H1 (cell line): ENCODE measurements at places on chromosomes 1 and 21.
A peak's percentile ranks its signal among the peaks of the same experiment; 100 is the strongest.

DNA sequence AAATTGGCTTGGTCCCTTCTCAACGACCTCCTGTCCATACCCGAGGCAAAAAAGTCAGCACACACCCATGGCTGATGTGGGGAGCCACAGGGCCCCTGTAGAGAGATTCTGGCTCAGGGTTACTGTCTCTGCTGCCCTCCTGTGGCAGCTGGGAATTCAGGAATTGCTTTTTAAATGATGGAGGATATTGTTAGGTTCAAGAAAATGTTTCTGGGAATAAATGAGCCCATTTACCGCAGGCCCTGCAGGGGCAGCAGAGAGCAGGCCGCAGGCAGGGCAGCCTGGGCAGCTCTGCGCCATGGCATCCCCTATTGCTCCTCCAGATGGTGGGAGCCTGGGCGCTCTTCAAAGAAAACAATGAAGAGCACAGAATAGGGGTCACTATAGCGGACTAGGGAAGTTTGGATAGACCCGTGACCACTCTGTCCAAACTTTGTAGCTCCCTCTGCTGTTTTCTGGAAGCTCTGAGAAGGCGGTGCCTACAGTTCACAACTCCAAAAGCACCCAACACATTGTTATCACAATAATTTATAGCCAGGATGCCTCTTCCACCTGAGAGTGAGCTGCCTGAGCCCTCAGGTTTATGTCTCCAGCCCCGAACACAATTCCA lies 201.1 kb downstream of the BACH1 start:
- DNase-seq = peak; percentile 78

DNA sequence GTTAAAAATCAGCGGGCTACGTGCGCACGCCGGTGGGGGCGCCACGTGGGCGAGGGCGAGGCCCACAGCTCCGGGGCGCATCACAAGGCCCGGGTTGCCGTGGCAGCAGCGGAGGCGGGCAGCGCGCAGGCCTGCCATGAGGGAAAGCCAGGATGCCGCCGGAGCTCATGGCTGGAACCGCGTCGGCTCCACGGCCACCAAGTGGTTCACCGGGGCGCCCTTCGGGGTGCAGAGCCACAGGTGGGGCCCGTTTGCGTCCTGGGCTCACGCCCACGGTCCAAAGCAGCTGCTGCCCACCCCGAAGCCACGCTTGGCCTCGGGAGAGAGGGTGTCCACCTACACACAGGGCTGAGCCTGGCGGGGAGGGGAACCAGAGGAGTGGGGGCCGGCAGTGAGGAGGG lies 4.9 kb upstream of the TTC22 start:
- no peak for DNase-seq

GRCh38 chr1:207414606-207415108 lies 39.5 kb upstream of the CR2 start:
- DNase-seq = no peak

GRCh38 chr21:38833117-38833516 lies 27.4 kb downstream of the ETS2 start:
- DNase-seq = no peak

DNA sequence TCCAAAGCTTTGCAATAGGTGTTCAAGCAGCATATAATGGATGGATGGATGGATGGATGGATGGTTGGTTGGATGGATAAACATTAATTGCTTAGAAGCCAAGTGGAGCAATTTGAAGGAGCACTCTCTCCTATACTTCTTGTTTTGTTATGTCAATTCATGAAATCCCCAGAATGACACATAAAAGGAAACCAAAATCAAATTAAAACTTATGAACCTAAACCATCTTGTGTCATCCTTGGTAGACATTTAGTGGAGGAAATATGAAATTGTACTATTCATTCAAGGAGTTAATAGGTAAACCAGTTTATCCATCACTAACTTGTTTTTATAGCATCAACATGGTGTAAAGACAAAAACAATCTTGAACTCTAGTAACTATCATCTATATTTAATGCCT lies 122.5 kb downstream of the NR5A2 start:
- DNase-seq = no peak

DNA sequence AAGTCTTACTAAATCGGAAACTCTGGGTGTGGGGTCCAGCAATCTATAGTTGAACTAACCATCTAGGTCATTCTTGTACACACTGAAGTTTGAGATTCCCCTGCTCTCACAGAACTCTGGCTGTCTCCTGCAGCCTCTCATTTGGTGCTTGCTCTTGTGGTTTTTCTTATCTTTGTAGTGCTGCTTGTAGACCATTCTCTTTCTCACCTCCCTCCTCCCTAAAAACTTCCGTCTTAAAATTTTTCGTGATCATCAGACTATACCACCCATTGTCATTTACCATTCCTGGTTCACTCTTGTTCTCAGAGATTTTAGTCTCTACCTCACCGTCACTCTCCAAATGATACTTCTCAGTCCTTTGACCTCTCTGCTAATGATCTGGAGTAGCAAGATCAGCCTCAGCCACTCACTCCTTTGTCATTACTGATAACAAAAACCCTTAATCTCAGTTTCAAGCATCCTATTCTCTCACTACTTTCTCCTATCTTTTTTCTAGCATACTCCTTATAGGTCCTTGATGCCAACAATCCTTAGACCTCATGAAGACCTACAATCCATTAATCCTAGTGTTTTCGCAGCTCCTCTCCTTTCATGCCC lies 13.0 kb upstream of the EPHX4 start:
- DNase-seq = no peak

DNA sequence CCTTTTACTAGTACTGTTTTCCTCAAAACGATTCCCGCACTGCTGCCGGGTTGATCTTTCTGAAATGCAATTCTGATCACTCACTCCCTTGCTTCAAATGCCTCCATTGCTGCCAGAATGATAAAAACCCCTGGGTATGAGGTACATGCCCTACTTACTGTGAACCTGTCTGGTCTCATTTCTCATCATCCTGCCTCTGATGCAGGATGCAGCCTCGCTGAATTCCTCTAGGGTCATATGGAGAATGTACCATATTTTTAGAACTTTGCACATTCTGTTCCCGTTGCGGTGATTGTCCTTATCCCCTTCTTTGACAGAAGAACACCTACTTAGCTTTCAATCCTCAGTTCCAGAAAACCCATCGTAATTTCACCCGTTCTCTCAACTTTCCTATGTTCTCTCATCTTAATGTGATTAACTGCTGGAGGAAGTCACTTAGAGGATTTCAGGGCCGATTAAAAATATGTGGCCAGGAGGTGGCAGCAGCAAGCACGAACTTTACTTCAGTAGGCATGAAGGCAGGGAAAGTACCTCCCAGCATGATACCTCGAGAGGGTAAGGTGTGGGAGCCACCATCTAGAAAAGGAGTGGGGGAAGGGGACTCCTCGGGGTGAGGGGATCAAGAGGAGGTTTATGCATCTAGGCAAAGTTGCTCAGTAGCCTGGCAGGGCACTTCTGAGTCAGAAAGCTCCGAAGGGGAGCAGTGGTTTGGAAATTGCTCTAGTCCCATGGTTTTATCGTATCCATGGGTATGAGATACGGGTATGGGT lies 361.5 kb upstream of the ZP4 start:
- peak; percentile 86 for DNase-seq

DNA sequence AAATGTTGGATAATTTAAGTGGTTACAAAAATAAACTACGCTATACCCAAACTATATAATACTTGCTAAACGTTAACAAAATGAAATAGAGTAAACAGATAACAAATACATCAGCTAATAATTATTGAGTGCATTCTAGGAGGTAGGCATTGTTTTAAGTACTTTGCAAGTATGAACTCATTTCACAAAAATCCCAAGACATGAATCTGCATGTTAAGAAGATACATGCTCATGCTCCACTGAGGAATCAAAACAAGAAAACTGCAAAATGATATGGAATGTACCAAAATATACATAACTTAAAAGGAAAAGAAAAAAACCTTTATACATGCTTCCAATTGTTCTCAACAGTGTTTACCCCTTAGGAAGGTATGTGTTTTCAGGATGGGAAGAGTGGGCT lies 2.5 kb downstream of the FRRS1 start:
- no peak for DNase-seq

DNA sequence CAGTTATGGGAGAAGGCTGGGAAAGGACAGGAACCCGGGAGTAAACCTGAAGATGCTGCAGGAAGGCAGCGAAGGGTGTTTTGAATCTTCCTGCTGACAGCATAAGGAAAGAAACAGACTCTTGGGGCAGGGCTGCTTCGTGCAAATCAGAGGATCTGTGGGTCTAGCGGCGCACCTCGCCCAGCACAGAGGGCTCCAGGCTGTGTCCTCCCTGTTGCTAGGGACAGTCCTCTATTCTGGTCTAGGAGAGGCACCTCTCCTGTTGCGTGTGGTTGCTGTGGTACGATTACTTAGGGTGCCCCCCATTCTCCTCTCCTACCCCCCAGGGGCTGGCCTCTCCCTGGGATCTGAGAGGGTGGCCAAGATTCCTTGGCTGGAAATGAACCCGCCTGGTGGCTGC lies 11.4 kb downstream of the C2CD2 start:
- no peak for DNase-seq

- DNase-seq = no peak
Measured at GRCh38 chr1:91569411-91570119, 68.9 kb downstream of the CDC7 start.

- no peak for DNase-seq
Measured at GRCh38 chr1:52906135-52906603, 15.4 kb downstream of the ECHDC2 start.

- no peak for DNase-seq
Measured at GRCh38 chr21:45749974-45750373, 106.4 kb downstream of the PCBP3 start.

DNA sequence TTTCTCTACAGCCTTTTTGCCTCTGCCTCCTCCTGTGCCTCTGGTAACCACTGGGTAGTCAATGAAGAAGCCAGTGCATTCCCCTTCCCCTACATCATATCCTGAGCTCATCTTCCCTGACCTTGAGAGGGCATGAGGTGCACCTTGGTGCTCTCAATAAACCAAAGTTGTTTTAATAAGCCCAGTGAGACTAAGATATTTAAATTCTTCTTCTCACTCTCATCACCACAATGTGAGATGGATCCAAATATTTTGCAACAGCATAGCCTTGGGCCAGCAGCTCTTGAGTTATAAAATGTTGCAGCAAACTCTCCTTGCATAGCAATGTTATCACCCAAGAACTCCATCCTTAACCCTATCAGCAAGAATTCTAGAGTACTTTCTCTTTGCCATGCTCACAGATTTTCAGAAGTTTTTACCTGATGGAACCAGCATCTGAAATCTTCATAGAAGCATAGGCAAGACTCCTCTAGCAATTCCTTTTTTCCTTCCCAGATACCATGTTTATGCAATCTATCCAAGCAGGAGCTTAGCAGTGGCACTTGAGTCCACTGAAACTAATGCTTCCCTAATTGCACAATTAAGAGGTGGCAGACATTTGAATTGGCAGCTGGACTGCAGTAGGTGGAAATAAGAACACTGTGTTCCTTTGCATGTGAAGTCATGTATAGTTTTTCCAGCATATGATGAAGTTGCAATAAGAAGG lies 36.8 kb downstream of the CDC7 start:
- DNase-seq = no peak

GRCh38 chr1:206823727-206824126 lies 41.7 kb upstream of the IL20 start:
- no peak for DNase-seq

- no peak for DNase-seq
Measured at GRCh38 chr1:206960676-206961386, 9.4 kb downstream of the FCAMR start.

DNA sequence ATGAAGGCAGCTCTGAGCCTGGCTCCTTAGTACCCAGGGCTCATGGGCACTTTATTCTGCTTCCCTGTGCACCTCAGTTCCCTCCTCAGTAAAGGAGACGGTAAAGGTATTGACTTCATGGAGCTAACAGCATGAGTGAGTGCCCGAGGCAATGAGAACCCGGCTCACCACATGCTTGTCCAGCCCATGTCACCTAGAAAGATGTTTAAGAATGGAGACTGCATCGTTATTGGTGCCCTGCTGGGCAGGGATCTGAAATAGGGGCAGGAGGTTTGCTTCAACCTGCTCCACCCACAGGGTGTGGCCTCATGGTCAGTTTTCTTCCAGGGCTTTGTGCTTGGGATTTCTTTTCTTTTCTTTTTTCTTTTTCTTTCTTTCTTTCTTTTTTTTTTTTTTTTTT lies 7.0 kb upstream of the KCNE1 start:
- DNase-seq = no peak

- DNase-seq = peak; percentile 88
Measured at GRCh38 chr1:109490029-109490933, 3.6 kb upstream of the CYB561D1 start.

DNA sequence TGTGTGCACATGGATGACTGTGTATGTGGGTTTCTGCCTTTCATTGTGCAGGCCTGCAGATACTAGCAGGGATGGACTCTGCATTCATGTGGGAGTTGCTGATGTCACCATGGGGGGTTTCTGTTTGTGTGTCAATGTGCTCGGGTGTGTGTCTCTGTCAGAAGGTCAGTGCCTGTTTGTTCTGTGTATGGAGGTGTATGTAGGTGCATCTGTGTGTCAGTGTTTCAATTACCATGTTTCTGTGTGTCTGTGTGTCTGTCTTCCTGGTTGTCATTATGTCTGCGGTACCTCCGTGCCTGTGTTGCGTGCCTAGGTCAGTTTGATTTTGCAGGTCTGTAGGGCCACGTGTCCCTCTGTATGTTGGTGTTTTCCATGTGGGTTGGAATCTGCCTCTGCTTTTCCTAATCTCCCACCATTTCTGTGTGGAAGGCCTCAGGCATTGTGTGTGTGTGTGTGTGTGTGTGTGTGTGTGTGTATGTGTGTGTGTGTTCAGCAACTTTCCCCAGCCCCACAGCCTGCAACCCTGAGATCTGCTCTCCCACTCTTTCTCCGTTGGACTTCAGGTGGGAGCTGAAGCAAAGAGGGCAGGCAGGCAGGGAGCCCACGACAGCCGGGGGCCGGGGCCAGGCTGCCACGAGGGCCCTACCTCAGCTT lies 36.7 kb upstream of the WASF2 start:
- DNase-seq = no peak

- DNase-seq = no peak
Measured at GRCh38 chr1:15224974-15225373, 22.0 kb upstream of the FHAD1 start.

DNA sequence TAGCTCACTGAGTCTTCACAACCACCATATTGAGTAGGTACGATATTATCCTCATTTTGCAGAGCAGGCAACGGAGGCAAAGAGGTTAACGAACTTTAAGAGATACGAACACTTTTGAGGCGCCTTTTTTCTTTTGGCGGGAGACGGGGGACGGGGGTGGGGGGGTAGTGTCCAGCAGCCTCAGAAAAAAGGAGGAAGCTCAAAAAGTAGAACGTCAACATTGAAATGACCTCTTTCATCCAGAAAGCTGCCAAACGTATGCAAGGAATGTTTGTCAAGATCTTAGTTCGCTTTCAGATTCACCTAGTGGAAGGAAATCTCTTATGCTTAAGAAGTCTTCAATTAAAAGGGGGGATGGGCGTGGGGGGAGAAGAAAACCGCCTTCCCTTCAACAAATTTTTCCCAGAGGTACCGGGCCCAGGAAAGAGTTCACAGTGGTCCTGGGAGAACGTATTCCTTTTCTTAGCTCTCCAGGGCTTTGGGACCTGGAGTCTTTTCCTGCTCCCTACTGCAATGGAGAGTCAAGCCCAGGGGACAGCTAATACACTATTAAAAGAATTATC lies 1.1 kb upstream of the PCAT6 start:
- no peak for DNase-seq

DNA sequence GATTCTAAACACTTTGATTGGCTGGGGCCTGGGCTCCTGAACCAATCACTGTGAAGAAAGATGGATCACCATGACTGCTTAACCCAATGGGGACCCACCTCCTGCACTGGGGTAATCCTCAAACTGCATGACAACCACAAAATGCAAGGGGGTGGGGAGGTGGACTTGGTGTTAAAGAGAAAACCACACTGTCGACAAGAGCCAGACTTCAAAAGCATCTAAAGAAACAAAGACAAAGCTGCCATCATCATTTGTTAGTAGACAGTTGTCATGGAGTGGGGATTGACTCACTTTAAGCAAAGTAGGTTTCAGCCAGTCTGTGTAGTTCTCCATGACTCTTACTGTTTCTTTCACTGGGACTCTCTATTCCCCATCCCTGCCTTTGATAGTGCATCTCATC lies 433.8 kb downstream of the PLPP3 start:
- DNase-seq = no peak
